ENCODE measurements at places on chromosomes 4 and X.

DNA sequence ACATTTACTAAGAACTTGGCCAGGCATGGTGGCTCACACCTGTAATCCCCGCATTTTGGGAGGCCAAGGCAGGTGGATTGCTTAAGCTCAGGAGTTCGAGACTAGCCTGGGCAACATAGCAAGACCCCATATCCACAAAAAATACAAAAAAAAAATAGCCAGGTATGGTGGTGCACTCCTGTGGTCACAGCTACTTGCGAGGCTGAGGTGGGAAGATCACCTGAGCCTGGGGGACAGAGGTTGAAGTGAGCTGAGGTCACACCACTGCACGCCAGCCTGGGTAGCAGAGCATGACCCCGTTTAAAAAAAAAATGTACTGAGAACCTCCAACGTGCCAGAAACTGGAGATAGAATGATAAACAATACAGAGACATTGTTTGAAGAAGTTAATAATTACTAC, 8.0 kb downstream of the OPRPN start:
- DNase-seq: no peak

DNA sequence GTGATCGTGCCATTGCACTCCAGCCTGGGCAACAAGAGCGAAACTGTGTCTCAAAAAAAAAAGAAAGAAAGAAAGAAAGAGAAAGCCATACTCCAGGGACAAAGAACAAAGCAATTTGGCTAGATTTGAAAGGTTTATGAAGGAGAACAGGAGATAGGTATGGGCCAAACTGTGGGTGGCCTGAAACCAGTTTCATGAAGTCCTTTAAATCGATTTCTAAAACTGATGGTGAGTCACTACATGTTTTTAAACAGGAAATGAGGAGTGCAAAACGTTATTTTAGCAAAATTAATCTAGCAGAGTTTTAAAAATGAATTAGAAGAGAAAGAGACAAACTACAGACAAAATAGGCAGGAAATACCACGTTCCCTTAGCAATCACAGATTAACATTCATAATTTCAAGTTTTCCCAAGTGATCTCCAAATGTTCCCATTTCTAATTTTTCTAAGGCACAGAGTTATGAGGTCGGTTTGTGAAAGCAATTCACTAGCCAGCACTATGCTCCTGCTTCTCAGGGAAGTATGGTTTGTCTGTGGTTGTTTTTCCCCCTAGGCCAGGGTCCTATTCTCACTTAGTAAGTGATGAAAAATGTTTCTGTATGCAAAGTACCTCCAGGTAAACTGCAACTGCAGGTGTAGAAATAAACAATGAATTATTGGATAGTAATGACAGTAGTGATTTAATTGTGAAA, 190.6 kb downstream of the PPP3CA start:
- no peak for DNase-seq

DNA sequence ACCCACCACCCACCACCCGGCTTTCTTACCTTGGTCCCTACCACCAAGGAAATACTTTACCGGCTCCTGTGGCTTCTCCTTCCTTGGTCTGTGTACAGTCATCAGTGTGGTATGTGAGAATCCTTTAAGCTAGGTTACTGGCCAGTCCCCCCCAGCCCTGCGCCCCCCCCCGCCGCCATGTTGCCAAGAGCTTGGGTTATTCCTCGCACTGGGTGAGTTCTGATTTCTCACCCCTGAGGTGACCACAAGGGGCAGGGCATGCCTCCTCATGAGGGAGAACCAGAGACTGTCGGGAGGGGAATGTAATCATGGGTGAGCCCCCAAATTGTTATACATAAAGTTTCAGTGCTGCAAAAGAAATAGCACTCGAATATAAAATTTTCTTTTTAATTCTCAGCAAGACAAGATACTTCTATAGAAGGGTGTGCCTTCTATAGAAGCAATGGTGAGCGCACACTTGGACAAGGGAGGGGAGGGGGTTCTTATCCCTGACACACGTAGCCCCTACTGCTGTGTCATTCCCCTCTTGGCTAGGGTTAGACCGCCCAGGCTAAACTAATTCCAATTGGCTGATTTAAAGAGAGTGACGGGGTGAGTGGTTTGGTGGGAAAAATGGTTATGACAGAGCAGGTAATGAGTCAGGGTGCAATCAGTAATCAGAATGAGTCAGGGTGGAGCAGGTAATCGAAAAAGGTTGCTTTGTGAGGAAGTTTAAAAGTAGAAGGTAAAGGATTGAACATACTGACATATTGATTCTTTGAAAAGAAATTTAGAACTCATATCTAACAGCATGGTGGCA, 133.2 kb downstream of the KDM6A start:
- no peak for DNase-seq

DNA sequence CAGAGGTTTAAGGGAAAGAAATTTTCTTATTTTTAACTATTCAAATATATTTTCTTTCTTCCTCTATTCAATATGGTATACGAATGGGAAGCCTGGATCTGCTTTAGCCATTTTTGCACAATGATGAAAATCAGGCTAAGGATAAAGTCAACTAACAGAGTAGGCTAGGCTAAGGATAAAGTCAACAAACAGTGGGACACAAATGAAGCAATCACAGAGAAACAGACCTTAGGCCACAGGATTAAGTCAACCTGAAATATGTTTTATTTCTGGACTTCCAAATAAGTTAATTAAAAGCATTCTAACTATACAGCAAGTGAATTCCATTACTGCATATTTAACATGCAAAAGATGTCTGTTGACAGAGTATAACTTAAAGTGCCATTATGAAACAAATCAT, 17.0 kb downstream of the DYNLT3 start:
- DNase-seq: no peak

DNA sequence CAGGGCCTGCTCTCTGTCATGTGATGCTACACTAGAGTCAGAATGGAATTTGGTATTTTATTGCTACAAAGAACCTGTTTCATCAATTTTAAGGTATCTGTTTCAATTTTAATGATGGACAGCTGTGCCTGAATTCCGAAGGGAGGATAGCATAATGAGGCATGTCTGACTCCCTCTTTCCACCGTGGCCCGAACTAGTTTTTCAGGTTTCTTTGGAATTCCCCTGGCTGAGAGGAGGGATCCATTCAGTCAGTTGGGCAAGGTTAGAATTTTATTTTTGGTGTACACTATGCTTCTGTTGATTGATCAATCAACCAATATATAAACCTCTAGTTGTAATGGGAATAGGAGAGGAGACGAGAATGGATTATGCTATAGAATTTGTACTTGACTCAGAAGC, 761.8 kb downstream of the FAM133A start:
- no peak for DNase-seq
